HT1080 (cell line): ENCODE measurements at places on chromosomes 12 and 14. TPM values are rescaled to one million over a fixed set of nuclear protein-coding genes. Genes with fewer than 3 reads are reported as not detected.

GRCh38 chr12:8989413-8989812 is at the start of gene KLRG1:
Gene KLRG1 (plus strand): TSS chr12:8989546. CDS start chr12:8989636, 90 bp downstream.
- no peak for DNase-seq

GRCh38 chr12:42638011-42638410 is 48.5 kb upstream of the PRICKLE1 start:
- no peak for DNase-seq

DNA sequence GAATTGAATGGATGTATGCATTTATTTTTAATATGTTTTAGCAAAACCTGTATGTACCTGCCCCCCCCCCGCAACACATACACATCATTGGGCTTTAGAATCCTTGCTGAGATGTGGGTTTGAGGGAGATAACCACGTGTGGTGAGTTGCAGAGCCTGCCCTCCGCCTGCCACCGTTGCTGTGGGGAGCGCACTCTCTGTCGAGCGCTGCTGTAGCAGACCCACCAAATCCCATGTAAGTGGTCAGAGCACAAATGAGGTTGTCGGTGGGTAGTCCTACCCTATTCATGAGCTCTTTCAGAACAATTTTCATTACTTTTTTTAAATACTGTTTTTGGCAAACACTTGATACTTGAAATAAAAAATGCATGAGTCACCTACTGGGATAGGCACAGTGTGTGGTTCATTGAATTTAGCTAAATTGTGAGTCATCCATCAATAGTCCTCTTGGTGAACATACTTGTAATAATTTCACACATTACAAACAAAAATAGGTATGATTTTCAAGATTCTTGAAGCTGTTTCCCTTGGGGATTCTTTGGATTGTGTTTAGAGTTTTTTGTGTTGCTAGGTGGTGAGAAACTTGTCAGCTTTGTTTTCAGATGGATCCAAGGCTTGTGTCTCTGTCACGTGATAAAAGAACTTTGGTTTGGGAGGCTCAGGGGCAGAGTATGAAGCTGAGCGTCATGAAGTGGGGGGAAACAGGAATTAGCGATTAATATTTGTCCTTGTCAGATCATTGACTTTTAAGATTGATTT is 107.6 kb downstream of the PTCSC3 start:
- peak; percentile 57 for DNase-seq

DNA sequence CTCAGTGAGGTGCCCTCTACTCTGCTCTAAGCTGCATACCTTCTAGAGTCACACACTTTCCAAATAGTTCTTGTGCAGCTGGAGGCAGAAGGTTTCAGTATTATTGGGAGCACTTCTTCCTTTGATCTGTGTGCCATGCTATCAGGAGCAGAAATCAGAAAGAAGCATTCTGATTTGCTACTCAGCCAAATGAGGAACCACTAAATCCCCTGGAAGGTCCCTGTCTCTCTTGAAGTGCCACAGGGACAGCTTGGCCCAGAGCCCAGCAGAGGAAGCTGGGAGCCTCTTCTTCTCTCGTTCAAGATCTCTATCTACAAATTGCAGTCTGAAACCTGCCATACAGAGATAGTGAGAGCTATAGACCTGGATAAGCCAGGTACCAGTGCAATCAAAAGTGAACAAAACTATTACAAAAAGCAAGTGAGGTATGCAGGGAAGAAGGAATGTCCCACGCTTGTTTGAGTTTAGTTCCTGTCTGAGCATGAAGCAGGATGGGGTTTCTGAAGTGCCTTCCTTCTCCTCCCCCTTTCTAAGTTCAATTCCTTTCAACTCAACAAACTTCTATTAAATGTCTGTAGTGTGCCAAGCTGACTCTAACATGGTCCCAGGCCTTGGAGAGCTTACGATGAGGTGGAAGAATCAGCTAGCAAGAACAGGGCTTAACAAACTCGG is 100.9 kb upstream of the PARP11 start:
- no peak for DNase-seq

Gene SPIC
- total RNA-seq, result not detected in 2 replicates

GRCh38 chr14:104112113-104112505 is 26.3 kb upstream of the KIF26A start:
- DNase-seq, result no peak

Gene GPRC5A
- total RNA-seq, result 19.8 and 21.7 TPM in 2 replicates

DNA sequence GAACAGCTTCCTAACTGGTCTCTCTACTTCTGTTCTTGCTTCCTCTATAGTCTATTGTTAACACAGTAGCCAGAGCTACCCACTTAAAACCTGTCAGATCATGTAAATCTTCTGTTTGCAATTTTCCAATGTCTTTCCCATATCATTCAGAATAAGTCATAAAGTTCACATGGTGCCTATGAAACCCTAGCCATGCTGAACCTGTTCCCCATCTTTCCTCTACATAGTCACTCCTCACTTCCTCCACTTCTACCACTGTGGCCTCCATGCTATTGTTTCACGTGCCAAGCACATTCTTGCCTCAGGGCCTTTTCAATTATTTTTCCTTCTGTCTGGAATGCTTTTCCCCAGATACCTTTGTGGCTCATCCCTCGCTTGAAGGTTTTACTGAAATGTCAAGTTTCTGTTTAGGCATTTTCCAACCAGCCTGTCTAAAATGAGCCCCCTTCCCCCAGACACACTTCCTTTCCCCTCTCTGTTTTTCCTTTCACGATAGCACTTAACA is 132.1 kb downstream of the DYRK2 start:
- DNase-seq, result no peak

- no peak for DNase-seq
Observed at GRCh38 chr14:99887407-99887806, 94.2 kb downstream of the EML1 start.

GRCh38 chr14:68239988-68240771 is 420.6 kb downstream of the RAD51B start:
- no peak for DNase-seq

DNA sequence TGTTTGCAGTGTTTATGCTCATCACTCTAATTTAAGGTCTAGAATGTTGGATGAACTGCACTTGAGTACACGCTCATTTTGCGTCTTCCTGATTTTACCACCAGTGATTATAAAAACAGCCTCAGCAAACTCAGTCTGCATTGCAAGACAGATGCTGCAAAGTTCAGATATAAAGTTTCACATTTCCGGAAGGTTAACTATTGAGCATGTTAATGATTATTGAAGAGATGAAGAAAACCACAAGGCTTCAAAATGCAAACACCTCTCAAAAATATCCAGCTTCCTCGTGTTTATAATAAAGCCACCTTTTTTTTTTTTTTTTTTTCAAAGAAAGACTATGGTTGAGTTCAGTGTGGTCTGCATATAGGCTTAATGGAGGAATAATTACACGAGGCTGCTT is 92.1 kb upstream of the BMP4 start:
- DNase-seq, result no peak
